ENCODE measurements at places on chromosomes 3 and 15.

GRCh38 chr3:9078561-9079240 lies 115.4 kb upstream of the RAD18 start:
- DNase-seq = no peak

DNA sequence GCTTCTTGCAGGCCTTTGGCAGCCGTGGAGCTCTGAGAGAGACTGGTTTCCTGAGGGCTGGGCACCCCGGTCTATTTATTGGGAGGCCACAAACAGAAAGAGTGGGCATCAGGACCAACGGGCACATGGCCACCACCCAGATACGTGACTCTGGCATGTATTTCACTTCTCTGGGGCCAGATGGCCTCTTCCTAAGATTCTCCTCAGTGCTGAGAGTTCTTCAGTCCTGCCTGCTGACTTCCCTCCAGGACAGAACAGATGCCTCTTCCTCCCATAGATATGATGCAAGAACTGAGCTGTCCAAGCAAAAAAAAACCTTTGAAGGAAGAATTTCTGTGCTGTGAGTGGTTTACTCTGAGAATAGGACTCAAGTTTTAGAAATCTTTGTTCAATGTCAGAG lies 107.7 kb downstream of the IGF2BP2 start:
- peak; percentile 67 for DNase-seq

DNA sequence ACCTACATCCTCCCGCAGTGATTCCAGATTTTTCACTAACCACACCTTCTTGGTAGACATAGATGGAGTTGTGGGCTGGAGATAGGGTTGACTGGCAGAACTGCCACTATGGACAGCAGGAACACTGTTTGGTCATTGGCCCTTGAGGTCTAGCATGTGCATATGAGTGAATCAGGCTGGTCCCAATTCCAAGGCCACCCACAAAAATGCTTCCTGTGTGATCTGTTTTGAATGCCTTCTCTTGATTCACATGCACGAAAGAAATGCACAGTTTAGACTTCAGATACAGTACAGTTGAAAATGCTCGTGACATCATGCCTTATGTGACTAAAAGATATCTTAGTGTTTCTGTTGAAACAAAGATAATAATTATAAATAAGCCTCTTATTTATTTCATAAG lies 285.8 kb upstream of the SEMA6D start:
- DNase-seq = no peak

DNA sequence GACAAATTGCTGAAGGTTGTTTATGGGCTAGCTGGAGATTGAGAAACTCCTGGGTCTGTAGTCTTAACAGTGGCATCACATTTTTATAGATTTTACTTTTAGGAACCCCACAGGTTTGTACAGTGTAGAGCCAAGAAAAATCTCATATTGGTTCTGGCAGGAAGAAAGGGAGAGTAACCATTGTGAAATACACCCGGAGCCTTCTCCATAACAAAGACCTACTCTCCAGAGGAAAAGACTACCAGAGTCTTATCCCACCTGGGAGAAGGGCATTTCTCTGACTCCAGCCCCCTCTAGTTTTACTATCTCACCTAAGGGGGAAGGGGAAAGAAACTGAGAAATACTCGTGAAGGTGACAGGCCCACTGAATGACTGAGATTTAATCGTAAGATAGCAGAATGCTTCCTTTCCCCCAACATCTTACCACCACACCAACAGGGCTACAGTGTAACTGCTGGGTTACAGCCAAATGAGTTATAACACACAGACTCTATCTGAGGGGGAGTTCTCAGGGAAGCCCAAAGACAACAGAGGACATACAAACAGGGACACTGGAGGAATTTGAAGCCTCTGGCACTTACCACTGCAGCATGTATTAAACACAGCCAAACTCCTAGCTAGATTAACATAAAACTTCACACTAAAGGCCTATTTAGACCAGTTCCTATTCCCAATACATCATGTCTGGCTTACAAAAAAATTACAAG lies 56.1 kb downstream of the SYN2 start:
- no peak for DNase-seq

- no peak for DNase-seq
Observed at GRCh38 chr3:190892395-190892902, 30.0 kb upstream of the GMNC start.

- DNase-seq = peak; percentile 56
Observed at GRCh38 chr3:17986348-17986816, 244.0 kb upstream of the TBC1D5 start.

DNA sequence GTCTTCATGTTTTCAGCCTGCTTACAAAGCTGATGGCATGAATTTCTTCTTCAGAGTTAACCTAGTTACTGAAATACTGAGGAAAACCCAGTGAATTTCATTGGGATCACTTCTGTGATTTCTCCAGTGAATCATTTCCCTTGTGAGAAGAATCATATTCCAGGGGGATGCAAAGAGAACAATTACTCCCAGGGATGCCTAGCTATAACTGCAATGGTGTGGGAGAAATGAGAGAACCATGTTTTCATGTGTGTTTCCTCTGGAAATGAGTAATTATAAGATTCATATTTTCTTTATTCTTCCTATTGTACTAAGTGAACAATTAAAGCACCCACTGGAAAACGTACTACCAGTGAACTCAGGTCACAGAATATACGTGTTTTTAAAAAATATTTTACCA lies 485.4 kb downstream of the GRM7 start:
- DNase-seq = no peak

DNA sequence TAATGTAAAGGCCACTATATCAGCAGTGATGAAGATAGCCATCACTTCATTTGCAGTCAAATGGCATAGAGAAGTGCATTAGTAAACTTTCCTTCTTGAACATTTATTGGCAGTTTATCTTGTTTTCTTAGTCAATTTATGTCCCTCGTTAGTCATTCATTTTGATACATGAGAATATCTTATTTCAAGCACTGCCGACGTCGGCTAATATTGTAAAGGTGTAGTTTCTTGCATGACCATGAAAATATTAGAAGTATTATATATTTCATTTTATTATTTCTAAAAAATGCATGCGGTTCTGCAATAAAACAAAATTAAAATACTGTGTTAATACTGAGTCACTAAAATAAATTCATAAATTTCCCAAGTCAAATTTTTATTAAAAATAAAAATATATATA lies 751.6 kb upstream of the ROBO1 start:
- DNase-seq = no peak

GRCh38 chr3:56930706-56931105 lies 129.0 kb upstream of the ARHGEF3 start:
- no peak for DNase-seq

DNA sequence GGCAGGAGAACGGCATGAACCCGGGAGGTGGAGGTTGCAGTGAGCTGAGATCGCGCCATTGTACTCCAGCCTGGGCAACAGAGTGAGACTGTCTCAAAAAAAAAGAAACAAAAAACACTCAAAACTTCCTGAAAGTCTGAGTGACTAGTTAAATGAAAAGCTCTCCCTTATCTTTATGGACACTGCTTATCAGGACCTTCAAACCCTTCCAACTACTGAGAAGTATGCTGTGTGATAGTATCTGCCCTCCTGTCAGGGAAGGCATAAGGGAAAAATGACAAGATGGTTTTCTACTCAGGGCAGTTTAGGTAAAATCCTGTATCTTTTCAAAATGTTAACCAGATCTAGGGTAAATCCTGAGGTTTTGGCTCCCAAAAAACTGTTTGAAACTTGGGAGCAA lies 21.8 kb downstream of the EMC7 start:
- no peak for DNase-seq

DNA sequence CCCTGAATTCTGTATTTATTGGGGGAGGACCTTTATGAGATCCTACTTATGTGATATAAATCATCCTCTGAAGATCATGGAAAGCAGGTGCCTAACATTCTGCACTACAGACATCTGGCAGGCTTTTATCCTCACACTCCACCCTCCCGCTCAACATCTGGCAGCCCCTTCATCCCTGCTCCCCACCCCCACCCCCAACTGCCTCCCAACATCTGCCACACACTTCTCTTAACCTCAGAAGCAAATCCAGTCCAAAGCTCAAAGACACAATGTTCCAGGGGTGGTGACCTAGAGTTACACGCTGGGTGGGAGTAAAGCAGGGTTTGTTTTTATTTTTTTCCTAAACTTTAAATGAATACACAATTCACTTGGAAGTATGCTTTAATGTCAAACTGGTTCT lies 184.5 kb upstream of the ATP11B start:
- no peak for DNase-seq

GRCh38 chr3:27905625-27906024 lies 183.5 kb upstream of the EOMES start:
- DNase-seq = no peak

- DNase-seq = no peak
Observed at GRCh38 chr3:162729686-162730085, 1233.1 kb downstream of the OTOL1 start.

DNA sequence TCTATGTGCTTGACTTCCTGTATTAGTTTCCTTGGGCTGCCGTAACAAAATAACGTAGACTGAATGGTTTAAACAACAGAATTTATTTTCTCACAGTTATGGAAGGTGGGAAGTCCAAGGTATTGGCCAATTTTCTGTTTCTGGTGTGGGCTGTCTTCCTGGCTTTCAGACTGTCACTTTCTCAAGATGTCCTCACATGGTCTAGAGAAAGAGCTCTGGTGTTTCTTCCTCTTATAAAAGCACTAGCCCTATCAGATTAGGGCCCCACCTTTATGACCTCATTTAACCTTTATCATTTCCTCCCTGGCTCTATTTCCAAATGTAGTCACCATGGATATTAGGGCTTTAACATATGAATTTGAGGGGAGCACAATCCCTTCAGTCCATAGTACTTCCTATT lies 54.6 kb downstream of the SPRED1 start:
- DNase-seq = no peak

DNA sequence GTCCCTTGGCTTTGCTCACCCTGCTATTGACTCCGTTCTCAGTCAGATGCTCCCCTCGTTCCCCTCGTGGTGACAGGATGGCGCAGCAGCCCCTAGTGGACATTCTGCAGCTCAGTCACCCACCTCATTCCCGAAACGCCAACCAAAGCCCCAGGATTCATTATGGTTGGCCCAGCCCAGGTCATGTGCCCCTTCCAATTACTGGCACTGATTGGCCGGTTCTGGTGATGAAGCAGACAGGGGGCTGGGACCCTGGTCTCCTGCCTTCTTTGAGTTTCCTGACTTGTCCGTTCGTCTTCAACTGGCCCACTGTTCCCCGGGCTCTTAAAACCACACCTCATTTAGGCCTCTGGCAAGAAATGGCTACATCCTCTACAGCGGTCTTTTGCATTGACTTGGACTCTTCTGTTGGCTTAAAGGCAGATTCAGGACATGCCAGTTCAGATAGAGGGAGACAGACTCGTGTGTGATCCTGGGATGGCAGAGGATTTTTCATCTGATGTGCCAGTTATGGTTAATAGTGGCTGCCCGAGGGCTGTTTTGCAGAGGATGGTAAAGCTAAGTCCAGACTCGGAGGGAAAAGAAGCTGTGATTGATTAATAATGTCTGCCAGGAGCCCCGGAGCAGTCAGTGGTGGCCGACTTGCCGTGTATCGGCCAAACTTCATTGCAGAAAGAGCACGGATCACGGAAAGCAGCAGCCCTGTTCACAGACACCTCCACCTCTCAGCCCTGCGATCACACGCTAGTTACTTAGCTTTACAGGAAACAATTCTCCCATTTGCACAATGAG lies 37.8 kb downstream of the LSM3 start:
- no peak for DNase-seq

DNA sequence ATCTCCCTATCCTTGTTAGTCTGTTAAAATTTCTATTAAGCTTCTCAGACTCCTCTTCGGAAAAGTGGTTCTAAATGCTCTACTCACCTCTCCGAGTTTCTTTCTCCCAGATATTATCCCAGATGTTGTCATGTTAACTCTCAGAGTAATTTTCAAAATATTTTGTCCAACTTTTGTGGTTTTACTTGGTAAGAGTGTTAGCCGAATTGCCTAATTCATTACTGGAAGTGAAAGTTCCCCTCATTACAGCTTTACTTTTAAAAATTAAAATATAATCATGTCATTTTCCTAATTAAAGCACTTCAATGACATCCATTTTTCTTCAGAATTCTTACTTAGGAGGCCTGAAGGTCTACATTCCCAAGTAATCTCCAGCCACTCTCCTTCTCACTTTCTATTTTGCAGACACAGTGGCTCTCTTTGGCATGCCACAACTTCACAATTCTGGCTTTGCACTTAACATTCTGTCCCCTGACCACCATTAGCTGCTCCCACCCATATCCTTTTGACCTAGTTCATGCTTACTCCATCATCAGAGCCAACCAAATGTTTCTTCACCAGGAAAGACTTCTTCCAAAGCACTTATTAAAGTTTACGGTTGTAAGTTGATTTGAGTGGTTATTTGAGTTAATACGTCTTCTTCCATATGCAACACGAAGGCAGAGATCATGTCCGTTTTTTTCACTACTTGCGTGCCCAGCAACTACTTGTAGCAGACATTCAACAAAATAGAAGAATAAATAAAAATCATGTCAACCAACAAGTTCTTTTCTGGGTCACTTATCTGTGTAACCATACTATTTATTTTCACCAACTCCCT lies 10.2 kb upstream of the TIPARP start:
- peak; percentile 74 for DNase-seq
